NCI-H510A treated with DMSO at 0.1 percent for 48 hours (cell line): ENCODE measurements at places on chromosomes 3 and 15.

DNA sequence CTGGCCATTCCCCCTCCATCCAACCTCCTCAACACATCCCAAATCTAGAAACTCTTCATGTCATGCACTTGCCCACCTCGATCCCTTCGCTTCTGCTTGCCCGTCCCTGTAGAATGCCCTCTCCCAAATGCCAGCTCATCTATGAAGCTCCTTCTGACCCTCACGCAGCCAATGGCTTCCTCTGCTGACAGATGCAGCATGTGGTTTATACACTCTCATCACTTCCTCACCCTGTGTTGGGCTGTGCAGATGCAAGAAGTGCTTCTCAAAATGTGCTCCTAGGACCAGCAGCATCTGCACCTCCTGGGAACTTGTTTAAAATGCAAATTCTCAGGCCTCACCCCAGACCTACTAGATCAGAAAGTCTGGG is 51.7 kb downstream of the SEMA5B start:
- no peak for DNase-seq

- DNase-seq = no peak
Observed at GRCh38 chr15:39110746-39111145, 470.1 kb upstream of the THBS1 start.

DNA sequence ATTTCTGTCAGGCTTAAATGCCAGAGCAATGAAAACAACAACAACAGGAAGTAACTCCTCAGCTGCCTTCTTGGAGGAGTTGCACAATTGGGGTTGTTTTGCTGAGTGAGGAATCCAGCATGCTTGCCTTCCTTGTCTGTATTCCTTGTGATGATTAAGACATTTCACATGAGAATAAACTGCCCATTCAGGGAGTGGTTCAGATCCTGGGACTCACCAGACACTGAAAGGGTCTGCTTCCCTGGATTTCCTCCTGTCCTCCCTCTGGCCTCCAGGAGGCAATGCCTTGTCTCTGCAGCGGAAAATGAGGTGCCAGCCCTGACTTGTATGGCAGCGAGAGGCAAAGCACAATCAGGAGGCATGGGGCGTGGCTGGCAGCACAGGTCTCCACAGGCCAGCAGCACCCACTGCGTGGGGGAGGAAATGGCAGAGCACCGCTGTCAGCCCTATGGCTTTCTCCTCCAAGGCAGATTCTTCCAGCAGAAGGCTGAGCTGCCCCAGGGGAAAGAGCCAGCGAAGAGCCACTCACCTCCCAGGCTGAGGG is 41.5 kb downstream of the RBP2 start:
- DNase-seq = no peak

GRCh38 chr3:107978131-107979055 is 112.4 kb downstream of the CD47 start:
- no peak for DNase-seq

DNA sequence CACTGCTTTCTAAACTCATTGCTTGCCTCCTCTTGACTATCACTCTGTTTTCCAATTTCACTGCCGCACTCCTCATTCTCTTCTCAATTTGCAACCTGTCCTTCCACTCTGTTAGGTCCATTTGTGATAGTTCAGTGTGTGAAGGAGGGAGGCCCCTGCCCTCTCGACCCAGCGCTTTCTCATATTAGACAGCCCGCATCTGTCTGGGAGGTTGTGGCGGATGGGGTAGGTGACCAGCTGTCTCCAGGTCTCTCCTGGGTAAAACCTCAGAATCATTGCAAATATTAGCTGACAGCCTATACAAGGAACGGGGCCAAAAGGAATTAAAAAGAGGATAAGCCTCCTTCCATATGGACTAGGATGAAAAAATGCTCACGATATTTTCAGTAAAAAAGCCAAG is 358.3 kb downstream of the SHQ1 start:
- no peak for DNase-seq

DNA sequence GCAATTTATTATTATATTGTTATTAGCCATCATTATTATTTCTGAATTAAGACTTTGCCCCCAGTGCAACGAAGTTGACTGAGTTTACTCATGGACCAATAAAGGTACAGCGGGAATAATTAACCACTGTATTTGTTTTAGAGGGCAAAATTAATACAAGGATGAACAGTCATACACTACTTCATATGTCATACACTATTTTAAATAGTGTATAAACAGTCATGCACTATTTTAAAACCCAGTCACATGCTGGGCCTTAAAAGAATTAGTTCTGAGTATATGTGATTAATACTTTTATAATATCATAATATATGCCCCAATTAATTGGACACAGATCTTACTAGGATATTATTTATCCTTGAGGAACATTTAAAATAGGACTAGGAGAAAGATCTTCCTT is 125.3 kb upstream of the NANOGP8 start:
- no peak for DNase-seq

DNA sequence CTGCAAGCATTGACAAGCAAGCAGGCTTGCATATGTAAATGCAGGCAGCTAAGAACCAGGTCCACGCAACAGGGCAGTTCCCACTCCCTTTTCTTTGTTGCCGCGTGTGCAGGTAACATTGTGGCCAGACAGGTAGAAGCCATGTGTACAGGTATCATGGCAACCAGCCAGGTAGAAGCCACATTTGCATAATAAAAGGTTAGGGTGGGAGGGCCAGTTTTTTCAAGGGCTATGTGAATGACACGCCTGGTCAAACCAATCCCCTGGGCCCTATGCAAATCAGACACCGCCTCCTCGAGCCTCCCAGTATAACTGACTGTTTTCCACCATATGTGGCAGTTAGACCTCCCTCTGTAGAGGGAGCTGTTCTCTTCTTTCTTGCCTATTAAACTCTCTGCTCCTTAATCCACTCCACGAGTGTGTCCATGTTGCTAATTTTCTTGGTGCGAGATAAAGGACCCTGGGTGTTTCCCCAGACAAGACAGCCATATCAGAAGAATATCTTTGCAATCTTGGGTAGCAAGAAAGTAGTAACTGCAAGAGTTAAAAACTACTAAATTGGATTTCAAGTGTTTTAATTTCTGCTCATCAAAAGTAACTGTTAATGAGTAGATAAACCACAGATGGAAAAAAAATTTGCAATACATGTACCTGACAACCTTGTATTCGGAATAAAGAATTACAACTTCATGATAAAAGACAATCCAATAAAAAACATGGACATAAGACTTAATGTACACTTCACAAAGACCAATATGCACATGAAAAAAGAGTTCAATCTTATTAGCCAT is 21.8 kb downstream of the PCOLCE2 start:
- peak; percentile 70 for DNase-seq

DNA sequence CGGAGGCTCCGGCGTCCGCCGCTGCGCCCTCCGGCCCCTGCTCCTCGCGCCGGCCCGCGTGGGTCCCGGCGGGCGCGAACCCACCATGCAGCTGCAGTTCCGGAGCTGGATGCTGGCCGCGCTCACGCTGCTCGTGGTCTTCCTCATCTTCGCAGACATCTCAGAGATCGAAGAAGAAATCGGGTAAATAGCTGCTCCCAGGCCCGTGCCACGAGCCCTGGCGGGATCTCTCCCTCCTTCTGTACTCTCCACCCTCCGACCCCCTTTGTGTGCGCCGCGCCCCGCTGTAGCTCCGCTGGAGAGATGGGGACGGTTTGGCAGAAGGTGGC is 263 bp downstream of the ST8SIA2 start:
- no peak for DNase-seq

GRCh38 chr3:34264337-34265041 is 466.1 kb downstream of the PDCD6IP start:
- no peak for DNase-seq

- DNase-seq = no peak
Observed at GRCh38 chr15:32701863-32702262, 15.9 kb upstream of the GREM1 start.

DNA sequence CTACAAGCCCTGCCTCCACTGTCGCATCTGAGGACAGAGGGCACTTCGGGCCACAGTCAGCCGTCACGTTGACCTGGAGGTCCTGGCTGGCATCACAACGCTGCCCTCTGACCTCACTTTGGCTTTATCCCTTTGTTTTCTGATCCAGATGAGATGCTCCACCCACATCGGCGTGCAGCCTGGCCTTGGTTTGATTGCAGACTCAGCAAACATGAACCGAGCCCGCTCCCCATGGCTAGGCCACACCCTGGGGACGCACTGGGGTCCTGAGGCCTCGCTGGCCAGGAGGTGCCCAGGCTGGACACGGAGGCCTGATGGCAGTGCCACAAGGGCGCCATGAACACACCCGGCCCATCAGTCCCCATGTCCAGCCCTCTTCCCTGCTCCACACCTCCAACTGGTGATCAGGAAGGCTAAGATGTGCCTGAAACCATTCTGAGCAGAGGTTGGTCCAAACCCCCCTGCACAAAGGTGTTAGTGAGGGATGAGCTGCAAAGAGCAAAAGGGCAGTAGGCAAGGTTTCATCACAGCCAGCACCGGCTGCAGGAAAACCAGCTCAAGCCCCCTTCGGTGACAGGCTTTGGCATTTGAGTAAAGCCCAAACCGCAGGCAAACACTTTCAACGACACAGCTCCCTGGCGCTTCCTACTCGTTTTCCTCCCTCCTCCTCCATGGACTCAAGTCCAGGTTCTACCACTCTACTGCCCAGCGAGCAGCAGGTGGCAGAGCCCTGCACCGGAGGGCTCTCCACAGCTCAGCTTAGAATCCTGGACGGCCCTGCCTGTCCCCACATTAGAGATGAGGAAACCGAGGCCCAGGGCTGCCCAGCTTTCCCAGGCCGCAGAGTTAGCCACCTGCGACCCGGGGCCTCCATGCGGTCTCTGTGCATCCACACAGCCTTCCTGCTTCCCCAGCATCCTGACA is 165.8 kb downstream of the NUP210 start:
- peak; percentile 57 for DNase-seq

DNA sequence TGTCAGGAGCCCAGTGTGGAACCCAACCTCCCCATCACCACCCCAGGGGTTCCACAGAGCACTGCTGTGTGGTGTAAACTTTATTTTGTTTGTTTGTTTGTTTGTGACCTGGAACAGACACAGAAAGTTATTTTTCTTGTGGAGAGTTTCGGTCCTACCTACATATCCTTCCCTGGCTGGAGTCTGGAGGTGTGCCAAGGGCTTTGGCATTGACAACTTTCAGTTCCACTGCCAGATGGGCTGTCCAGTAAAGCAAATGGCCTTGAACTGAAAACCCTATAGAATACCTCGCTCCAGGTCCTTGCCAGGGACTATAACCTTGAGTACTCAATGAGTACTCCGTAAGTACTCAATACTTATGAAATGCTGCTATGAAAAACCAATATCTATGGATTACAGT is 103.5 kb downstream of the MITF start:
- DNase-seq = no peak

- no peak for DNase-seq
Observed at GRCh38 chr15:72532991-72533601, 59.0 kb downstream of the ARIH1 start.

DNA sequence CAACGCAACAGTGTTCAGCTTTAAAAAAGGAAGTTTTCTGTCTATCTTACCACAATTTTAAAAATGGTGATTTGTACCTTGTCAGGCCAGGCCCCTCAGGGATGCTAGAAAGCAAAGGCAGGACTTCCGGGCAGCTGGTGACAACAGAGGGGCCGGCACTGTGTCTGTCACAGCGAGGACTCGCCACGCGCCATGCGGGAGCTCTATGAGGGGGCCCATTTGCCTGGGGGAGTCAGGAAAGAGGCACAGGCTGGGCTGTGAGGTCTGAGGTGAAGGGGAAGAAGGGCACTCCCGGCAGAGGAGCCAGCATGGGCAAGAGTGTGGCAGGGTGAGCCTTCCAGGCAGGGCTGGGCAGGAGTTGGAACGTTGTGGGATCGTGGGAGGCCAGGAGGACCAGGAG is 7.0 kb downstream of the IQSEC1 start:
- no peak for DNase-seq

- DNase-seq = no peak
Observed at GRCh38 chr3:144426366-144426765, 454.7 kb downstream of the DIPK2A start.

- no peak for DNase-seq
Observed at GRCh38 chr15:75929799-75930565, 26.3 kb downstream of the FBXO22 start.

DNA sequence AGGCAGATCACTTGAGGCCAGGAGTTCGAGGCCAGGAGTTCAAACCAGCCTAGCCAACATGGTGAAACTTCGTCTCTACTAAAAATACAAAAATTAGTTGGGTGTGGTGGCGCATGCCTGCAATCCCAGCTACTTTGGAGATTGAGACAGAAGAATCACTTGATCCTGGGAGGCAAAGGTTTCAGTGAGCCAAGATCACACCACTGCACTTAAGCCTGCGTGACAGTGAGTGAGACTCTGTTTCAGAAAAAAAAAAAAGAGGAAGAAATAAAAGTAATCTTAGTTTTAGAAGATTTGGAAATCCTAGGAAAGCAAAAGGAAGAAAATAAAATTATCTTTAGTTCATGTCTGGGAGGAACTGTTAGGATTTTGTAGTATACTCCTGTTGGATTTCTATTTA is 77.2 kb downstream of the IL12A start:
- DNase-seq = no peak

DNA sequence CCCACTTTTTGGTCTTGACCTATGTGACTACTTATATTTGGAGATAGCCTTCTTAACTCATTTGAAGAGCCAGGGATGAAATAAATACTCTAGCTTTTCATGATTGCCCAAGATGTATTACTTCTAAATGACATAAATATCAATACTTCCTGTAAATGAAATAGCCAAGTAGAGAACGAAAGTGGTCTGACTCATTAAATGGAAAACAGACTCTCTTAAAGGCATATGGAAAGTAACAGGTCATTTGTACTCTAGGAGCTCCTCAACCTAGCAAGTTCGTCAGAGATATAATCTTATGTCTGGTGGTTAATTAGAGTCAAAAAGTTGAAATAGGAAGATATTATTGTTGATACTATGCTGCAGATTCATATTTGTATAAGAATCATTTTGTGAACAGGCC is 1105.4 kb downstream of the TUSC7 start:
- DNase-seq = no peak

- no peak for DNase-seq
Observed at GRCh38 chr3:70870576-70870975, 558.1 kb upstream of the MDFIC2 start.

GRCh38 chr15:23588268-23588667 is 22.8 kb downstream of the MKRN3 start:
- no peak for DNase-seq

DNA sequence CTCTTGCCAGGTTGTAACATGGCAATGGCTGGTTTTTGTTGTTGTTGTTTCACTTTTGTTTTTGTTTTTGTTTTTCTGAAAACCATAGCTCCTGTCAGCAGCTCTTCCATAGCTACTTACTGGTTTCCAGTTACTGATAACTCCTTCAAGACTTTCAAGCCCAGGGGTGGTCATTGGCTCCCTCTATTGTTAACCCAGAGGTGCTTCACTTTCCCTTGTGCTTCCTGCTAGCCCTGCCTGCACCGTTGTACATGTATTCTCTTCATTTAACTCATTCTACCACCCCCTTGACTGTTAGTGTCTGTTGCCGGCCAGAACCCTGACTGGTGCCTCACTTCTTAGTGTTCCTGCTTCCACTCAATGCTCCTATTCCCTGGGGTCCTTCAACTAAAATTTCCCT is 4.2 kb upstream of the TRAT1 start:
- peak; percentile 15 for DNase-seq

DNA sequence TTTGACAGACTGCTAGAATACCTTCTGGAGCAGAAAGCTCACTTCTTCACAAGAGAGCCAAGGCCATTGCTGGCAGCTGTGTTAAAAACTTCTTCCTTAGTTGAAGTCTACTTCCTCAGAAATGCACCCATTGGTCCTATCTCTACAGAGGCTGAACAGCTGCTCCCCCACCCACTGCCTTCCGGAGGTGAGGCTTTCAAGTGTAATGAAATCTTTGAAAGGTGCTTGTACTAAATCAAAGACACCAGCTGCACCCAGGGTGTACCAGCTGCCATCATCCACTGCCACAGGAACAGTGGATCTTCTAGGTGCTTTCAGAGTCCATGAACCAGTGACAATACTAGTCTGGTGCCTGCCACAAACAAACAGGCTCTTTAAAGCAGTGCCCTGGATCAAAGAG is 26.4 kb upstream of the HERC1 start:
- no peak for DNase-seq
